ENCODE measurements at places on chromosomes 1 and 21.

DNA sequence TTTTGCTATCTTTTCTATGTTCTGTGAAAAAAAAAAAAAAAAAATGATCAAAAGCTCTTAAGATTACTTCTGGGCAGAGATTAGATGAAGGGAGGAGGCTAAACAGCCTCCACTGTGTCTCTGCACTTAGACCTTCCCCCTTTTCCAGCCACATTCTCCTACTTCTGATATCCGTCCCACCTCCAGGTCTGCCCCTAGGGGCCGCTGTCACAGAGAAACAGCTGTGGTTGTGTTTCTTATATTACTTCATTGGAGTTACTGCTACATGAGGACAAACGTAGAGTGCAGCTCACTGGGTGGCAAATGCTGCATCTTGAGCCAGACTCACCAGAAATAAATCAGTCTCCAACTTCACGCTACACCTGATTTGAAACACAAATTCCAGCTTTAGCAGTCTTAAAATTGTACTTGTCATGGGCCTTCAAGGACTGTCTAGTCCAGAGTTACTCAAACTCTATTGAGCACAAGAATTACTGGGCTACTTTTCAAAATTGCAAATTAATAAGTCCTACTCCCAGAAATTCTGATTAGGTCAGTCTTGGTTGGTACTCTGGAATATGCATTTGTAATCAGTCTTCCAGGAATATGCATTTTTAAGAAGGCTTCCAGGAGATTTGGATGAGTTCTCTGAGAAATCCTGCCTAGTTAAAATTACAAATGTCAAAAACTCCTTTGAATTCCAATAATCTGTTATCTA, 125.2 kb upstream of the PTBP2 start:
- peak; percentile 4 for DNase-seq

GRCh38 chr1:241532864-241533263, 686 bp downstream of the KMO start:
- DNase-seq: no peak

DNA sequence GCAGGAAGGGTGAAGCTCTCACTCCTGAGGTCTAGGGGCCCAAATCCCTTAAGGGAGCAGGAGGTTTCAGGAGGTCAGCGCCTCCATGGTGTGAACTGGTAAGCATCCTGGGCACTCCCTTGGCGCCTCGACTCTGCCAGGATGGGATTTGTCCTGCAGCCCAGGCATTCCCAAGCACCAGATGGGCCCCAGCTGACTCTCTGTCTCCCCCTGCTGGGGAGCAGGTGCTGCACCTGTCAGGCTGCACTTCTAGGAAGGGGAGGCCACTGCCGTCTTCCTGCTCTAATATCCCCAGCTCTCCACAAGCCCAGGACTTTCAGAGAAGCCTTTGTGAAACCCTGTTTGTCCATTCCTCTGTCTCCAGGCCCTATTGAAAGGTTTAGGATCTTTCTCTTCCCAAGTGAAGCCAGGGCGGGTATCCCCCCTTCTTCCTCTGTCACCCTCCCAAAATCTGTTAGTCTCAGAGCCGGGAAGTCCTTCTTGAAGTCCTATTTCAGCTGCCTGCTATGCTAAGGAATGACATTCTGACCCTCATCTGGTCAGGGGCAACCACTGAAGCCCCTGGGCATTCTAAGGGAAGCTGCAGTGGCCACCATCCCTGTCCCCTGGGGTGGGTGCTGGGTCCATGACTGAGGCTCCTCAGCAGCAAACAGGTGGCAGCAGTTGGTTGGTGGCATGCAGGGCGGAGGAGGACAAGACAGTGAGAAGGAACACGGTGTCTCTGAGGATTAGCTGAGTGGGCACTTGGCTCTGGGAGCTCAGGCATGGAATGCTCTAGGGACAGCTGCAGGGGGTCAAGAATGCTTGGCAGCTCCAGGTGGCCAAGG, 3.2 kb downstream of the MYBPH start:
- DNase-seq: peak; percentile 65

- peak; percentile 14 for DNase-seq
Measured at GRCh38 chr1:154749078-154749760, 120.9 kb downstream of the KCNN3 start.

- DNase-seq: no peak
Measured at GRCh38 chr1:162003830-162004215, 19.8 kb downstream of the OLFML2B start.

- peak; percentile 26 for DNase-seq
Measured at GRCh38 chr1:114756949-114757454, 782 bp downstream of the CSDE1 start.

- DNase-seq: no peak
Measured at GRCh38 chr1:4210043-4210442, 310.0 kb upstream of the C1orf174 start.

DNA sequence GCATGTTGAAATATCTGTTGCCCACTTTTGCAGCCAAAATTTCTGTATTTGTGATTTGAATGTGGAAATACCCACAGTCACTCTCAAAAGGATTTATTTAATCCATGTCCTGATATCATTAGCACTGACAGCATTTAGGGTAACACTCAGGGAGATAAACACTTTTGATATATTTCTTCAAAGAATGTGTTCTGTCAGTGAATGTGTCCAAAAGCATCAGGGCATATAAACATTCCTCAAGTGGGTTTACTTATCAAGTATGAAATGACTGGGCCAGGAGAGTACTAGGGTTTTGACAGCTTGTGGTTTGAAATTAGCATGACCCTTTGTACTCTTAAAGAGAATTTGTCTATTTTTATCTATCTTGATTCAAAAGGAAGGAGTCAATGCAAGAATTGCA, 1302.1 kb upstream of the ADGRL2 start:
- no peak for DNase-seq

DNA sequence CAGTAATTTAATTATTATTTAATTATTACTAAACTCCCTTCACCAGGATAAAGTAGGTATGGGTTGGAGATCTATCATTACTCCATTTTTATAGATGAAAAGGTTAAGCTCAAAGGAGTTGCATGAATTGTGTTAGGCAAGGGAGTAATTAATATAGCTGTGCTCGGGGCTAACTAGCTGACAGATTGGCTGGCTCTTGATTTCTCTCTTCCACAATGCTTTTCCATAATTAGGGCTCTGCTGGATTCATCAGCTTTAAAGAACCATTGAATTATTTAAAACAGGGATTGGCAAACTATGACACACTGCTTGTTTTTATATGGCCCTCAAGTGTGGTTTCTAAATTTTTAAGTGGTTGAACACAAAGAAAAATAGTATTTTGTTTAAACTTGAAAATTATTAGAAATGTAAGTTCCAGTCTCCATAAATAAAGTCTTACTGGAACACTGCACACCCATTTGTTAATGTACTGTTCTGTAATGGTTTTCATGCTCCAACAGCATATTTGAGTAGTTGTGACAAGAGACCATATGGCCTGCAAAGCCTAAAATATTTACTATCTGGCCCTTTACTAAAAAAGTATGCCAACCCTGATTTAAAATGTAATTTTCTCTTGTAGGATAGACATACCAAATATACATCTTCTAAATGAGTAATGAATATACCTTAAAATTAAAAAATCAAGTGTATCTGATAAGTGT, 76.4 kb downstream of the GDAP2 start:
- no peak for DNase-seq

GRCh38 chr1:32743380-32744070, 41.0 kb upstream of the SYNC start:
- DNase-seq: no peak

DNA sequence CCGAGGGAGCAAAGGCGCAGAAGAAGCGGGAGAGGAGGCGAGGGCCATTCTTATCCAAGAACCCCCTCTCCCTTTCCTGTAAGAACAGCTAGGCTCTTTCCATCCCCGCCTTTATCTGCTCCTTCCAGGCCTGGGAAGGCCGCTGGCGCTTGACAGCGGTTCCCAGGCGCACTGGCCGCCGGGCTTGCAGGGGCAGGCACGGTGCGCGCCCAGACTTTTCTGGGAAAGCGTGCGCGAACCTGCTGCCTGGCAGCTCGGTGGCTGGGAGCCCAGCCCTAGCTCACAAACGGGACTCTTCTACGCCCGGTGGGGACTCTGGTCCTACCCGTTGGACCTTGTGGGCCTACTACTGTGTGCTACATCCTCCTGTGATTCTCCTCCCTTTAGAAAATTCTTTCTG, 8.8 kb upstream of the IFNLR1 start:
- DNase-seq: no peak

Measured in hematopoietic multipotent progenitor cell treated with erythropoietin and hydrocortisone succinate and interleukin-3 and kit ligand, for 15 days (in vitro differentiated cells).